Fibroblast of mammary gland (primary cell): ENCODE measurements at places on chromosomes 6 and 20.

DNA sequence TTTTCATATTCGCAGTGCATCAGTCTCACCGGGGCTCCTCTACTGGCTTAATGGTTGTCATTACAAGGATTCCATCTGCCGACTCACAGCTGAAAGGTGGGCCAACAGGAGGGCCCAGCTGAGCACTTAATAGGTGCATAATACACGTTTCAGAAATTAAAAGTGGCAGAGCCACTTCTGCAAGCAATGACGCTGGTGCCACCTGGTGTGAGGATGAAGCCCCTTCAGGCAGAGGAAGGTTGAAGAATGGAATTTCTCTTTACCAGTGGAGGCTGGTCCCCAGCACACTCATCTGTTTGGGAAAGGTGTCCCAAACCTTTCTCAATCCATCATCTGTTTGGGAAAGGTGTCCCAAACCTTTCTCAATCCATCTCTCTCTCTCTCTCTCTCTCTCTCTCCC lies 8.2 kb upstream of the STMND1 start:
- DNase-seq = peak; percentile 5

- peak; percentile 40 for DNase-seq
Measured at GRCh38 chr20:50126662-50127061, 13.7 kb upstream of the UBE2V1 start.

DNA sequence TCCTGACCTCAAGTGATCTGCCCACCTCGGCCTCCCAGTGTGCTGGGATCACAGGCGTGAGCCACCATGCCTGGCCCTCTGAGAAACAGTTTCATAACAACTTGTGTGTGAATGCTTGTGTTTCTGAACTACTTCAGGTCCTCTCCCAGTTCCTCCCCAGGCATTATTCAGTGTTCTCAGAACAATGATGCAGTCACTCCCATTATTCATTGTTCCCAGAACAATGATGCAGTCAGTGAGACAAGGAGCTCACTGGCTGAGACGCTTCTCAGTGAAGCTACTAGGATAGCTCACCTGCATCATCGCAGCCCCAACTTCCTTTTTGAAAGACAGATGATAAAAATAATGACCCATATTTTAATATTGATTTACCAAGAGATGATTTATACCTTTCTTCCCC lies 71.5 kb downstream of the NDUFAF5 start:
- DNase-seq = peak; percentile 7

DNA sequence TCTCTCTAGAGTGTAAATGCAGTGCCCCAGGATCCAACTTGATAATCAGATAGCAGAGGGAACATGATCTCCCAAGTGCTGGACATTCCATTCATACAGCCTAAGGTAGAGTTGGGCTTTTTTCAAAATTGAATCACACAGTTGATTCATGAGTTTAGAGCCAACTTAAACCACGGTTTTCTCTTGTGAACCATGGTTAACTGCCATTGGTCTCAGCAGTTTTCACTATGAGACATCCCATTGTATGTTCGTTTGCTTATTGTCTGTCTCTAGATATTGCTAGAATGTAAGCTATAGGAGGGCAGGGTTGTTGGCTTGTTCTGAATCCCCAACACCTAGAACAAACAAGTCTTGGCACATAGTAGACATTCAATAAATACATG lies 37.2 kb upstream of the TAF8 start:
- peak; percentile 33 for DNase-seq

GRCh38 chr20:14033310-14033709 lies 38.0 kb downstream of the MACROD2 start:
- no peak for DNase-seq

DNA sequence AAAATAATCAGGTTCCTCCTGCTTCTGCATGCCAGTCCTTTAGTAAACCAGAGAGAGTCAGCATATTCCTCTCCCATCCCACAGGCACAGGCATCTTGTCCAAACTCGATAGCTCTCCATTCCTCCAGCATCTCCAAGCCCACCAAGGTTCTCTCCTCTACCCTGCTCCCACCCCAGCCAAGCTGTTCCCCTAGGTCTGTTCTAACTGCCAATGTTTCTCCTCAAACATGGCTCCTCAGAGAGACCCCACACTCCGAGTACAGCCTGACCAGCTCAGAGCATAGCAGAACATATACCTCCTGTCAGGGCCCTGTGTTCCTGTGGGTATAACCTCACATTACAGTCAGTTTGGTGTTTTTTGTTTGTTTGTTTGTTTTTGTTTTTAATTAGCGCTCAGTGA lies 177.8 kb downstream of the VEGFA start:
- no peak for DNase-seq

DNA sequence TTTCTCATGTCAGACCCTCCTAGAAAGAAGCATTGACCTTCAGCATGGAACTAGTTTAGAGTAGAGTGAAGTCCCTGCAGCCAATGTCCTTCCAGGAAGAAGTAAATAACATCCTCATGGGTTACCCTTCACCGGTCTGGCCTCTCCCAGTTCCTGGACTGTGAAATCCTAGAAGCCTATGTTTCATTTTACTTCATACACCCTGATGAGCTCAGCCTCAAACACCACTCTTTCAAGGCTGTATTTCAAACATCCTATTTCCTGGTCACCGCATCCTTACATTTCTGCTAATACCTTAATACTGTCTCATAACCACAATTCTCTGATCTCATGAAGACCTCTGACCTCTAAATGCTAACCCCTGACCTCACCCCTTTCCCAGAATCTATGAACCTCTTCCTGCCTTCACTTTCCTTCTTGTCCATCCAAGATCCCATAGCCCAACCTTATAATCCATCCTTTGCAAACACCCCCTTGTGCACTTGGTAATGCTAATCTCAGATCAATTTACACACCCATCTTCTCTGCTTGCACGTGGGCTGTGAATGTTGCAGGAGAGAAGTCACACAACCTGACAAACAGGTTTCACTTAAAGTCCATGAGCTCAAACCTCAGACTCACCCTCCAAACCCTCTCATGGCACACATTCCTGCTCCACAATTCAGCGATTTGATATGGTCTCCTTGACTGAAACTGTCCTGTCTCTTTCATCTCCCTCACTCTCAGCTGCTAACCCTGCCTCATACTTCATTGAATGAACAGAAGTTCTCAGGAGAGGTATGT lies 30.2 kb downstream of the SLC2A10 start:
- peak; percentile 38 for DNase-seq

GRCh38 chr20:61123751-61124368 lies 128.2 kb upstream of the CDH4 start:
- no peak for DNase-seq

DNA sequence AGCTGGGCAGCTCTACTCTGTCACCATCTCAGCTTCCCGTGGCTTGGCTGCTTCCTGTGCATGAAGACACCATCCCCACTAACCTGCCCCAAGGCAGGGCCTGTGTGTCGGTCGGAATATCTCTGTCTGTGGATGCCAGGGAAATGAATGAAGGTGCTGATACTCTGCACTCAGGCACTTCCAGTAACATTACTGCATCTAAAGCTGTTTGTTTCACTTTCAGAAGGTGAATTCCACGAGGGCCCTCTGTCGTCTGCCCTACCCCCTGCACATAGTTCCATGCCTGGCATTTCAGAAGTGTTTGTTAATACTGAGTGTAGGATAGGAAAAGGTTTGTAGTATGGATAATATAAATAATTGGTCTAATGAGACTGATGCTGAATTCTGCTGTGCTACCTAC lies 114.7 kb upstream of the GMDS start:
- DNase-seq = no peak

DNA sequence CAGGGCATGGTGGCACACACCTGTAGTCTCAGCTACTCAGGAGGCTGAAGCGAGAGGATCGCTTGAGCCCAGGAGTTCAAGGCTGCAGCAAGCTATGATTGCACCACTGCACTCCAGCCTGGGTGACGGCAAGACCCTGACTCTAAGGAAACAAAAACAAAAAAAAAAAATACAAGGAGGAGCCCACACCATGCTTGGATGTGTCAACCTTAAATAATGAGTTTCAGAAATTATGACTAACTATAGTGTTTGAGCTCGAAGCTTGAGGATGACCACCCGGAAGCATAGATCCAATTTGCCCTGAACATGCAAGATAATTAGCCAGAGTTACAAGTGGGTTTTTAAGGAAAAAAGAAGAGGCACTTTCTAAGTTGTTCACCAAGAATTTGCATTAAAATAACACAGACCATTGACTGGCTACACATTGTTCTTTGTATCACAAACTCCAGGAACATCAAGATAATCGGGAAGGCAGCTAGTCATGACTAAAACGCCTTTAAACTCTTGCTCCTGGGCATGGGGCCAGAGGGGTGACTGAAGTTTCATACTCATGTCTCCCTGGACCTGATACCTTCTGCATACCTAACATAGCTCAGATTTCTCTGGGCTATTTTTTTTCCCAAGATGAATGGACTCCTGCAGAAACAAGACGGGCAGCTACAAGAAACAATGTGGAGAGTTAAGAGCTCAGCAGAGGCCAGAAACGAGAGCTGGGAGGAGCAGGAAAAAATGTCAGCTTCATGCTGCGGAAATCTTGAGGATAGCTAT lies 289.6 kb downstream of the PREX1 start:
- peak; percentile 2 for DNase-seq

DNA sequence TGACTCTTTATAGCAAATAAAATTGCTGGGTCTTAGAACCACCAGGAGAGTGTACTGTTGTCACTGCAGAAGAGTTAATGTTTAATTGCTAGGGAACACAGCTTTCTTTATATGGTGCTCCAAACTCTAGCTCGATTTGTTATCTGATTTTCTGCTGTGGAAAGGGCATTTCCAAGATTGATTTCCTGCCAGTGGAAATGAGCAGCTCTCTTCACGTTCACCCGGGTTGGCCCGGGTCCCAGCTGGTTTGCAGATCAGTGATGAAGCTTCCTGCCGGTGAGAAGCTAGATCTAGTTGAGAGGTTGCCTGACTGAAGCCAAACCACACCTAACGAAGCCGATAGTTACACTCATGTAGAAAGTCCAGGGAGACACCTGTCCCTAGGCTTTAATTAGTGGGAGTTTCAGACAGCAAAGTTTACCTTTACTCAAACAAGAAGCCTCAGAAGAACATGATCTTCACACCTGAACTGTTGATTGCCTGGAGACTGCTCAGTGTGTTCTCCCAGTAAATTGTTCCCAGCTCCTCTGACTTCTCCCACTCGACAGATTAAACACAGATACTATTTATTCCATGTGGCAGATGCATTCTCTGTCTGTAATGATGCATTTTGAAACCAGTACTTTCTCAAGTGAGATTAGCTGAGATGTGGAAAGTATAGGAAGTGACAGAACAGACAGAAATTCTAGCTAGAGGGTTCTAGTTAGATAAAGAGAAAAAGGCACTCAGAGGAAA lies 27.8 kb downstream of the PAQR8 start:
- DNase-seq = peak; percentile 42

DNA sequence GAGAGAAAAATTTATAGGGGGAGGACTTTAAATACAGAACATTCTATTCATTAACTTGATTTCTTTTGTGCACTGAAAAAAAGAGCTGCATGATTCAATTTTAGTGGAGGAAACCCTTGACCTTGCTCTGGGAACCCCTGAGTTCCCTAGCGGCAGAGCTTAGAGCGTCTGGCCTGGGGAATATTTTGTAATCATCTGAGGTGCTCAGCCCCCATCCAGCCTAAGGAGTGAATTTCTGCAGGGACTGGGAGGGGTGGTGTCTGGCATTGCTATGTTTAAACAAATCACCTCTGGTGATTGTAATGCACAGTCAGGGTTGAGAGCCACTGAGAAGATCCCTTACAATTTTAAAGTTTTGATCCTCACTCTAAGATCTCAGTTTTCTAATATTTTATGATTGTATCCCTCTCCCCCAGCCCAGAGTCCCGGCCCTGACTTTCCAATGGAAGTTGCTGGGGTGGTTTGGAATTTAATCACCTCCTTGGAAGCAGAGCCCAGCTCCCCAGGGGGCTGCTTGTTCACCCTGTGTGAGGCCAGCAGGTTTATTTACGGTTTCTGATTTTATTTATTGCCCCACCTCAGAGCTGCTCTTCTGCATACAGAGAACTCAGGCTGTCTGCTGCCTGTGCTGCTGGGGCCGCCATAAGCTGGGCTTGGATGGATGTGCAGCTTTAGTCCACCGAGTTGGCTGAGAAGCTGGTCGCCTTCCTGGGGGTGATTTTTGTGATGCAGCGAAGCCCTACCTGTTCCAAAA lies 263.1 kb downstream of the LRFN2 start:
- no peak for DNase-seq

- DNase-seq = no peak
Measured at GRCh38 chr6:111842891-111843290, 30.4 kb downstream of the FYN start.

- no peak for DNase-seq
Measured at GRCh38 chr20:62893700-62894099, 32.1 kb upstream of the TCFL5 start.

GRCh38 chr6:89372506-89372901 lies 20.0 kb upstream of the UBE2J1 start:
- DNase-seq = no peak

DNA sequence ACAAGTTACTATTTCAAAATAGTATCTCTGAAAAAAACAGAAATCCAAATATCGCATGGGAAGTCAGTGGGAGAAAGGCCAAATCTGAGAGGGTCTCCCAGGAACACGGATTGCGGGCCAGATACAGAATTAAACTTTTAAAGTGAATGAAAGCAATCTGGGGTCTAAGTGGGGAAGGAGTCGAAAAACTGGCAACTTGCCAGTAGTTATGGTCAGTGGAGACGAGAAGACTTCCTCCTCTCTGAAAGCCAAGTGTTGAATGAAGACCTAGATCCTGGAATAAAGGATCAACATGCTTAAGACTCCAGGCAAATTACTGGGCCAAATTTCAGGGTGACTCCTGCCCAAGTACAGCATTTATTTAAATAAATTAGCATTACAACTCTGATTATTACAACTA lies 123.6 kb downstream of the BFSP1 start:
- DNase-seq = no peak

DNA sequence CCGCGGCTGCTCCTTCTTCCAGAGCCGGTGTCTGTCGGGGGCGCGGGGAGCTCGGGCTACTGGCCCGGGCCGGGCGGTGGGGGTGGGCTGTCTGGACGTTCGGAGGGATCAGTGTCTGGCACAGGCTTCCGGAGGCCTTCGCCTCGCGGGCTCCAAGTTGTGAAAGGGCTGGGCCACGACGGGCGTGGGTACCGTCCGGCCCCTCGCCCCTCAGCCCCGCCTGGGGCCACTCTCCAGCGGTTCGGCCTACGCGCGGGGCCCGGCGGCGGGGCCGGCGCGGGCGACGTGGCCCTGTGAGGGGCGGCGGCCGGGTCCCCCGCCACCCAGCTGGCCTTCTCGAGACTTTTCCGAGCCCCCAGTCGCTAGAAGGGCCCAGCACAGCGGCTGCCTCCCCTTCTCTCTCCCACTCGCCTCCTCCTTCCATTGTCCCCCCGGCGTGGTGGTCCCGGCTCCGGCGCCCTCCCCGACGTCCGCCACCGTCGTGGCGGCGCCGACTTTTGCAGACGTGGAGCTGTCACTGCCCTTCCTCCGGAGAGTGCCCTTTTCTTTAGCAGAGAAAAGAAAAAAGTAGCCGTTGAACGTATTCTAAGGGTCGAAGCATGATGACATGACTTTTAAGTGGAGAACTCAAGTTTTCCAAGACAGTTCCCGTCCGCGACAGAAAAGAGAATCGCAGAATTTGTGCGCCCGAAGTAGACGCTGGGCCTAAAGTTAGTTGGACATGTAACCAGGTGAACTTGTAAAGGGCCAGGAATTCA lies 571 bp downstream of the ITCH start:
- DNase-seq = peak; percentile 56
